LNCaP clone FGC (cell line): ENCODE measurements at places on chromosomes 3 and 15.

DNA sequence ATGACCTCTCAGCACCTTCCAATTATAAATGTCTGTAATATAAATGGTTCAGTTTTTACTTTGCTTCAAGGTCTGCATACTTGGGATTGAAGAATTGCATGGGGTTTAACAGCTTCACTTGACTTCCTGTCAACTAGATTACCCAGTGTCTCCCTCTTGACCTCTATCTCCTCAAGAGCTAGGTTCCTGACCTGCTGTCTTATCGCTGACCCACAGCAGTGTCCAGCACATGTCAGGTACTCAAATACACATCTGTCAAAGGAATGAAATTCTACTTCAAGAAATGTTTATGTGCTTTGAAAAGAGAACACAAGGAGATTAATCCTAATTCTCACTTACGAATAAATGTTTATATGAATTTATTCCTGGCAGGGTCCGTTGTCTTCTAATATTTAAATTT lies 284.5 kb downstream of the SLC9A9 start:
- no peak for DNase-seq

DNA sequence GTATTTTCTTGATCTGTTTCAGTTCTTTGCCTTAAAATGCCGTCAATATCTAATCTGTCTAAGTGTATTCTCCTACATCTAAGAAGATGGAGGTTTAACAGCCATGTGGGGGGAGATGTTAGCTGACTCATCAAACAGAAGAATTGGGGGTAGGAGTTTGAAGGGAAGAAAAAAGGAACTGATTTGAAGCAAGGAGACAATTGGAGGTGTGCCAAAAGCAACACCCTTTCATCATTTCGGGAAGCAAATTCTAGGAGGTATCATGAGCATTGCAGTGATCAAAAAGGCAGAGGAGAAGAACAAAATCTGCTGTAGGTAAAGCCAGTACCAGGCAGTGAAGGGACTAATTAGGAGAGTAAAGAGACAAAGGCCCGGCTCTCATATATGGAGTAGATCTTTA lies 337.3 kb upstream of the TBC1D5 start:
- DNase-seq, result no peak

- no peak for DNase-seq
Measured at GRCh38 chr3:177197727-177198460, 612 bp upstream of the TBL1XR1 start.

- DNase-seq, result no peak
Measured at GRCh38 chr3:29627136-29628117, 346.6 kb downstream of the RBMS3 start.

DNA sequence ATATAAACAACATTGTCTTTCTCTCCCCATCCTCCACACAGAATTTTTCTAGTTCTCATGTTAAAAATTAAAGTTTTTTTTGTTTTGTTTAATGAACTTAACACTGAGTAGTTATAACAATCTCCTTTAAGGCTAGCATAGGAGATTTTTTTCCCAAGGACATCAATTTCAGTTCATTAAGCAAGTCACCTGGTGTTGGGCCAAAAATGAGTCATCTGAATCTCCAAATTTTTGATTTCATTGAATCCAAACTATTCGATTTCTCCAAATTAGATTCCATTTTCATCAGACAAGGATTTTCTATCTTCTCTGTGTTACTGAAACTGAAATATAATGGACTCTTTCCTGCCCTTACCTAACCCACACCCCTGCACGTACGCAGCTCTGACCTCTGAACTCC lies 631.4 kb upstream of the MDFIC2 start:
- no peak for DNase-seq
